Germinal center (tissue), 1 donor: ENCODE measurements at places on chromosomes 7 and 10.

DNA sequence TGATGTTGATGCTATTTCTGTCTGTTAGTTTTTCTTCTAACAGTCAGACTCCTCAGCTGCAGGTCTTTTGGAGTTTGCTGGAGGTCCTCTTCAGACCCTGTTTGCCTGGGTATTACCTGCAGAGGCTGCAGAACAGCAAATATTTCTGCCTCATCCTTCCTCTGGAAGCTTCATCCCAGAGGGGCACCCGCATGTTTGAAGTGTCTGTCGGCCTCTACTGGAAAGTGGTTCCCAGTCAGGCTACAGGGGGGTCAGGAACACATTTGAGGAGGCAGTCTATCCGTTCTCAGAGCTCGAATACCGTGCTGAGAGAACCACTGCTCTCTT is 13.3 kb upstream of the CYP3A5 start:
- DNase-seq: no peak

DNA sequence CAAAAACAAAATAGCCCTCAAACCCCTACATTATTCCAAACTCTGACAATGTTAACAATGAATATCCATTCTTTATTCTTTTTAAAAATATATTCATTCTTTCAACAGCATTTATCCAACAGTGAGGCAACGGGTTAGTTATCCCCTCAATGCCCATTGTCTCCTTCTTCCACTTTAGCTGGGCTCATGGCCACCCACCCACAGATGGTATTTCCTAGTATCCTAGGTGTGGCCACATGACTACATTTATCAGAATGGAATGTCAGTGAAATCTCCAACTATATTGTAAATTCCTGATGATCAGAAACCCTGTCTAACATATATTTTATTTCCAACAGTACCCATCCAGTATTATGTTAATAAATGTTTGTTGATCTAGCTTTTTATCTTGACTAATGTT is 13.6 kb downstream of the HOXA1 start:
- DNase-seq: no peak

- DNase-seq: no peak
These were observed 143.9 kb downstream of the JAZF1 start for GRCh38 chr7:28036696-28037095.

DNA sequence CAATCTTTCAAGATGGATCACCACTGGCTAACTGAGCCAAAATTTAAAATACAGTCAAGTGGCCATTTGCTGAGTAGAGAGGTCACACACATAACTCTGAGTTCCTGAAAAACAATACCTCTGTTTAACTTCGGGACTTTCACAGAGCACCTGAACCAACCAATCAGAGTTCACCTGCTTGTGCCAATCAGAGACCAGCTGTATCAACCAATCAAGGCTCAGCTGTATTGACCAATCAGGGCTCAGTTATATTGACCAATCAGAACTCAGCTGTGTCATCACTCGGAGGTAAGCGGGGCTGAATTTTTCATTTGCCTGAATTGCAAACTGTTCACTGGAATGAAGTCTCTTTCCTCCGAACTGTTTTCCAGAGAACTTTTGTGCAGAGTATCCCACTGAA is 10.0 kb upstream of the CPXM2 start:
- no peak for DNase-seq

DNA sequence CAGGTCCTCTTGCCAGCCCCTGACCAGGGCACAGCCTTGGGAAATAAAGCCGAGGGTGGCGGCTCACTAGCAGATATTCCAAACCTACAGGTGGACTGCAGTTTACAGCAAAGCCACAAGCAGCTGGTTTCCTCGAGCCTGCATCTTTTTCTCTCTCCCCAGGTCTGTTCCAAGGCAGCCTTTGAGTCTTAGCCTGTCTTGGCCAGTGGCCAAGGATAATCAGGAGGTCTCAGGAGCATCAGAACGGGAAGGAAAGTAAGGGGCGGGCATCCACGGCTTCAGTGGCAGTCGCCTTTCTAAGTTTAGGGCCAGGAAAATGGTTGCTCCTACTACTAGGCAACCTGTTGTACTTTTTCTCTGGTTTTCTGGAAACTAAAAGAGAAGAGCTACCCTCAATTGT is 219.7 kb upstream of the ZMIZ1 start:
- DNase-seq: no peak

- no peak for DNase-seq
These were observed 22.5 kb downstream of the EPHB4 start for GRCh38 chr7:100804681-100805431.

GRCh38 chr7:133504825-133505224 is 251.9 kb downstream of the EXOC4 start:
- DNase-seq: no peak

GRCh38 chr7:133233142-133233541 is 19.7 kb upstream of the EXOC4 start:
- DNase-seq: no peak

DNA sequence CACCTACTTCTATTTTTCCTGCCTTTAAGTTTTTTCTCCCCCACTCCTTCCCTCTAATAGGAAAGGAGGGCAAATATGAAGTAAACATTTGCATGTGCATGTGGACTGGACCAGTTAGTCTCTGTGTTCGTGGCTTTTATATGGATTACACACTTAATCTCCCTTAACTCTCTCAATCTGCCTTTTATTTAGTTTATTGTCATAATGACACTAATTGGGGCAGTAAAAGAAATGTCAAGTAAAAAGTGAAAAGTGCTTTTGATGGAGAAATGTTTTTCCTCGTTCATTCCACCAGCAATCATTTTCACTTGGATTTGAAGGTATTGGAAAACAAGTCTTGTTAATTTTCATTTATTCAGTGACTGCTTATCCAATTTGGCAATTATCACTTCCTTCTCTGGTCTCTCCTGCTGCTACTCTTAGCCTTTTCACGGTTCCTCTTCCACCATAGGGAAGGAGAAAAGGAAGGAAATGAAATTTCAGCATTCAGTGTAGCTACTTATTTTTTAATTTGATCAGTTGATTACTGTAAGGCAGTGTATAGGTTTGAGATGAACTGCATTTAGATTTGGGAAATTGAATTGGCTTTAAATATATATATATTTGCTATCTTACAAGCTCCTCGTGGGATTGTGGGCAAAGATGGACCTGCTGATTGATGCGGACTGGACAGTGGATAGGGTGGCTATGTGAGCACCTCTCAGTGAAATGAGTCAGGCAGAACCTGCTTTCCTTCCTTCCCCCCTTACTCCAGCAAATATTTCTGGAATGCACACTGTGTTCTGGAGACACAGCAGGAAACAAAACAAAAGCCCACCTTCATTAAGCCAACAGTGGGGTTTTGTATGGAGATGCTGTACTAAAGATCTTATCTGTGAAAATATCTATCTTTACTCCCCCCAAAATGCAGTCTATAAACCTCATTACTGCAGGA is 77.5 kb downstream of the LRRC4 start:
- DNase-seq: no peak

DNA sequence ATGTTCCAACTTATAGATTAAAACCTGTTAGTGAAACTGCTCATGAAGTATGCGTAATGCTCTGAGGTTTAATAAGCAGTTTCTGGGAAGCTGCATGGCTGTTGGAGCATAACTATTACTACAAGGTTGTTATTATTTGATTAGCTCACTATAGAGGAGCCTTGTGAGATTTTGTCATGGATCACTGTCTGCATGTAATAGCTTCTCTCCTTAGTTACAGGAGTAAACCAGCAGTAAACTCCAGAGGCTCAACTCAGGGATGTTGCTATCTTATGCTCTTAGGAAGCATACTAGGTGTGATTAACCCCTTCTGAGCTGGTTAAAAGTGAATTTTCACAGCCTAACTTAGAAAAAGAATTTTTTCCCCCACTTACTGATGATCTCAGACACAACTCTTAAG is 63.6 kb upstream of the IFRD1 start:
- no peak for DNase-seq

DNA sequence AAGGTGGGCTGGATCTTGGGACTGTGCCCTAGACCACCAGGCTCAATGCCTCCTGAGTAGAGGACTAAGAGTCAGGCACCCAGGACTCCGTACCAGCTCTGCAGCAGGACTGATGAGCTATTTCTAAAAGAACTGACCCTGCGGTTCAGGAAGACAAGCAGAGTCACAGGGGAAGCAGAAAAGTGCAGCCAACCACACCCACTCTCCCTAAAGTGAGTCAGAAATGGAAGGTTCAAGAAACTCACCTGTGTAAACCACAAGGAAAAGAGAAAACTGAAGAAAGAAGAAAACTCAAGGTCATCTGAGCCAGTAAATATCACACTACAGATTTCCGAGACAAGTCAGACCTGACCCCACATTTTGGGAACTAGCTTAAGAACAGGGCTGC is 2.5 kb downstream of the PARP12 start:
- DNase-seq: no peak

DNA sequence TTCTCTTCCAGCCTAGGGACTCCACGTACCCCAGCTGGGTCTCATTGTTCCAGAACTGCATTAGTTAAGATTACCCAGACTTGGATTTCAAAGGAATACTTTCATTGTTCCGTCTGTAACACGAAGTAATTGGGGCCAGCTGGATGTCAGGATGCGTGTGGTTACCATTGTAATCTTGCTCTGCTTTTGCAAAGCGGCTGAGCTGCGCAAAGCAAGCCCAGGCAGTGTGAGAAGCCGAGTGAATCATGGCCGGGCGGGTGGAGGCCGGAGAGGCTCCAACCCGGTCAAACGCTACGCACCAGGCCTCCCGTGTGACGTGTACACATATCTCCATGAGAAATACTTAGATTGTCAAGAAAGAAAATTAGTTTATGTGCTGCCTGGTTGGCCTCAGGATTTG is 21.0 kb downstream of the LRRC17 start:
- no peak for DNase-seq

DNA sequence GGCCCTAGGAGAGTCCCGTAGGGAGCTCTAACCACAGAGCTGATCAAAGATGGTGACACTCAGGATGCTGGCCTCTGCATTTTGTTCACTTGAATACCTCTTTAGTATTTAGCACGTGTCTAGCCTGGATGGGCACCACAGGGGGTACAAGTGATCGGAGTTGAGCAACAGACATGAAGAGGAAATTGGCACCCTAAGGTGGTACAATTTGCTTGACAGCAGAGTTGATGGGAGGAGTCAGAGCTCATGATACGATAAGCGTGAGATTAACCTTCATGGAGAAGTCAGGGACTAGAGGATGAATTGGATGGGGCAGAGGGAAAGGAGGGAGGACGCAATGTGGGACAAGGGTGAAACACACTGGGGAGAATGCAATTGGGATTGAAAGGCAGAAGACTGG is 9.9 kb upstream of the ZNF212 start:
- DNase-seq: no peak

DNA sequence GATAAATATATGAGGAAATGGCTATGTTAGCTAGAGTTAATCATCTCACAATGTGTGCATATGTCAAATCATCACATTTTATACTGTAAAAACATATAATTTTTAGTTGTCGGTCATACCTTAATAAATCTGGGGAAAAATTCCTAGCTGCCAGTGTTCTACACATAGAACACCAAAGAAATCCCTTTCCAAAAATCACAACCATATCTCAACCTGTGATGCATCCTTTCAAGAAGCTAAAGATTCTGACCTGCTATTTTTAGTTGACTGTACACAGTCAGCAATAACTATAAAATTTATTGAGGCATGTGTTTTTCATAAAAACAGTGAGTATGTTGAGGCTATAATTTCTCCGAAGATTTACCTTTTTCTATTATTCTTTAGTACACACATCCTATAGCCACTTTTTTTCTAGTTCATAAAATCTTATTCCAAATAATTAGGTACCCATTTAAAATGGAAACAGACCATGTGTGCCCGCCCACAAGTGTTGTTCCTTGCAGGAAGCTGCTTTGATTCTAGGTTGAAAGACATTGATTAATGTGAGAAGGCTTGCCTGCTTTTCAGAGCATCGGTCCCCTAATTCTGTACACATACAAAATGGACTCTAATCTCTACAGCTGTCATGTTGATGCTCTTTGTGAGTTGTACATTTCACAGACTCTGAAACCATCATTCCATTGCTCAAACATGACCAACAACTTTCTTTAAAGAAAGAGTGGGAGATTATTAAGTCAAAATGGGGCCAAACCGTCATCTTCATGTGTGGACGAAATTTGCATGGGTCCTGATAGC is 117.5 kb upstream of the LRRN3 start:
- no peak for DNase-seq

- DNase-seq: no peak
These were observed 22.8 kb downstream of the LAMB1 start for GRCh38 chr7:107980171-107980570.

GRCh38 chr10:58385784-58386112 is 538 bp downstream of the TFAM start:
- DNase-seq: no peak

DNA sequence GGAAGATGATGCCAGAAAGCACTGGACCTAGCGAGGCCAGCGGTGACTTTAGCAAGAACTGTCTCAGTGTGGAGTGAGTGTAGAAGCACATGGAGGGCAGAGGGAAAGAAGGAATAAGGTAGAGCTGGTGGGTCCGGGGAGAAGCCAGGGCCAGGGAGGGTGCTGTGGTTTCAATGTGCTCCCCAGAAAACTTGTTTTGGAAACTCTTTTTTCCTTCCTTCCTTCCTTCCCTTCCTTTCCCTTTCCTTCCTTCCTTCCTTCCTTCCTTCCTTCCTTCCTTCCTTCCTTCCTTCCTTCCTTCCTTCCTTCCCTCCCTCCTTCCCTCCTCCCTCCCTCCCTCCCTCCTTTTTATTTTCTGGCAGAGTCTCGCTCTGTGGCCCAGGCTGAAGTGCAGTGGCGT is 5.5 kb upstream of the RARRES2 start:
- no peak for DNase-seq

DNA sequence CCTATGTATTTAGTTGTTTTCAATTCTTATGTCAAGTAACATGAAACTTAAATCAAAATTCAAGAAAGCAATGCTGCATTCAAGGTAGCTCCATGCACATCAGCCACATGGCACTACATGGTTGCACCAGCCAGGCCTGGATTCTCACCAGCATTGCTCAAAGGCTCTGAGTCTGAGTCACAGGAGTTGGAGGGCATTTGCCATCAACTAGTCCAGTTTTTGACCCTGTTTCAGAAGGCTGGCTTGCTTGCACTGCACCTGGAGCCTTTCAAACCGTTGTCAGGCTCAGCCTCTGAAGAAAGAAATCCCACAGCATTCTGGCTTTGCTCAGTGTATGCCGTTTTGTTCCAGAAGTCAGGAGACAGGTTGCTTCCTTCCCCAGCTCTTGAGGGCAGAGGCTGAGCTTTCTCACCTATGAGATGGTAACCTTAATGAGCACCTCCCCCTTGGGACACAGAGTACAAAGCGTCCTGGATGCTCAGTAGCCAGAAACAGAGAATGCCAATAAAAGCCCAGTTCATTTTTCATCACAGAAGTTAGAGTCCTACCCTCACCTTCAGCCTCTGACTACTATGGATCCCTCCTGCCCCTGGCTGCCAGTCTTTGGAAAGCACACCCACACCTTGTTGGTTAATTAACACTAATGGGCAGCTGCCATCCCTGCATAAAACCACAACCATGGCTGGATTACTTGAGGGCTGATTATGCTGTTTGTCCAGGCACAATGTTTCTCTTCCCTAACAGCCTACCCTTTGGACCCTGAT is 288.4 kb upstream of the LRRTM3 start:
- no peak for DNase-seq

DNA sequence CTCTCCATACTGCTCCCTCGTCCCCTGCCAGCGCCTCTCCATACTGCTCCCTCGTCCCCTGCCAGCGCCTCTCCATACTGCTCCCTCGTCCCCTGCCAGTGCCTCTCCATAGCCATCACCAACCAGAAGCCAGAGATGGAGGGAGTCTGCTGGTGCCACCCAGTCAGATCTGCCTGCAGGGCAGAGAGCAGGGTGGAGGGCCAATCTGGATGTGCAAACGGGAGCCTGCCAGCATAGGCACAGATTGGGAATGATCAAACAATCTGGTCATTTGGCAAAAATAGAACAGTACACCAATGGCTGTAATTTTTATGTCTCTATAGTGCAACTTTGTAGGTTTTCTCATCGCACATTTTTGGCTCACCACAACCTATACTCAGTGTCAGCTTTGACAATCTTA is 76.9 kb upstream of the LRRC4 start:
- DNase-seq: no peak

- DNase-seq: no peak
These were observed 99.6 kb downstream of the GRK5 start for GRCh38 chr10:119306986-119307392.
